ENCODE measurements at places on chromosomes 1 and 21.

DNA sequence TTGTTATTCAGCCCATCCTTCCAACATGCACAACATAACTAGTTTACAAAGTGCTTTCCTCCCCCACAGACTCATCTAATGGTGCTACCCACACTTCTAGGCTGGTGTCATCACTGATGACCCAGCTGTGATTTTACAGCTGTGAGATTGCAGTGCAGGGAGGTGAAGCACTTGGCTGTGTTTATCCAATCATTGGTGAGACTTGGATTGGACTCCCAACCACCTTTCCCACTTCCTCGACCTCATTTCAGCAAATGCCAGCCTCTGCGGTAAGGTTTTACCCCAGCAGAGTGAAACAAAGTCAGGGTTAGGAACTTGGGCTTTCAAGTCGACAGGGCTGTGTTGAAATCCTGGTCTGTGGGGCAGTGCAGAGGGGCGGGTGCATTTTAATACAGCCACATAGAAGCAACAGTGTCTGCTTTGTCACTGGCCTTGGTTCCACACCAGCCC is 22.1 kb downstream of the ECHDC2 start:
- no peak for DNase-seq

DNA sequence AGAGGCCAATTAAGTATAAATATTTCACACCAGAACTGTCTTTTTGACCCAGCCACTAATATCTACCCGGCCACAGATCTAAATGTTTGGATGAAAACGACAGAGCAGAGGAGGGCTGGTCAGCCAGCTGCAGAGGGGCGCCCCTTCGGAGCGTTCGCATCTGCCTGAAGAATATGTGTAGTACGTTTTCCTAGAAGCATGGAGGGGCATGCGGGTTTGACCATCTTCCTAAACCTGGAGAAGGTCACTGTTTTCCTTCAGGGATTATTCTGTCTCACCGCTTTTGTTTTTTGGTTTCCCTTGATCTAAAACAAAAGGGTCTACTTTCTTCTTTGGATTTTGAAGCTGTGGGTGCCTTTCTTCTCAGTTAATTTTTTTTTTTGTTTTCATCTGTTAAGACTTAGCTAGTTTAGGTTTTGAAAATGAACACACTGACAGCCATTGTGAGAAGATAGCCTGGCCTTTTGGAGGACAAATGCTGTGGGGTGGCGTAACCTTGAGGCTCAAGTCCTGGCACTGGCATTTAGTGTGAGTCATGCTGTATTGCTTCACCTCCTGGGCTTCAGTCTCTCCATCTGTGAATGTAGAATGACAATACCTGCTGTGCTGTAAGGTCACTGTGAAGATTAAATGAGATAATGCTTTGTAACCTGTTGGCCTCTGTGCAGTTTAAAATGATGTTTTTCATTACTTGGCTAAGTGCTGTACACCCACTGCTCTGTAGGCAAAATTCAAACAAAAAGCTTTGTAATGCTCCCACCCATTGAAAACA is 74.1 kb upstream of the IRF2BP2 start:
- peak; percentile 66 for DNase-seq

GRCh38 chr1:114015075-114015474 is 35.8 kb downstream of the OLFML3 start:
- DNase-seq = no peak

GRCh38 chr1:53739109-53739681 is at the start of gene GLIS1:
Gene GLIS1, minus strand, starts transcription at chr1:53739164. Its CDS starts 1,100 bp downstream, at chr1:53738064.
- DNase-seq = peak; percentile 91

- DNase-seq = no peak
Observed at GRCh38 chr1:154768456-154769125, 101.5 kb downstream of the KCNN3 start.

GRCh38 chr1:243605604-243606003 is 244.4 kb downstream of the AKT3 start:
- DNase-seq = no peak

DNA sequence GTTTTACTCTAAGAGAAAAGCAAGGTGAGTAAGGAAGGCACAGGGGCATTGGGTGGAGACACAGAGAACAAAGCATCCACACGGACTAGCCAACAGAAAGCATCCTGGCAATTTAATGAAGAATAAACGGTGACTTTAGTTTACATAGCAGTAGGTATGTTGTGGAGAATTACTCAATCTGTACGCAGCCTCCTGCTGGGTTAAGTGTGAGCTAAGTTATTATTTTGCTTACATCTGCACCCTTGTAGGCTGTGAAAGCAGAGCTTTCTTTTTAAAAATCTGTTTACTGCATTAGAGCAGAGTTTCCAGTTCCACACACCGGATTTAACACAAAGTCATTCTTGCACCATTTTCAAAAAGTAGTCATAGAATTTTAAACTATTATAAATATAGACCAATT is 144.5 kb downstream of the AKT3 start:
- DNase-seq = no peak

GRCh38 chr1:89945852-89946476 is 48.9 kb upstream of the ZNF326 start:
- peak; percentile 13 for DNase-seq

GRCh38 chr1:184494929-184495328 is 108.1 kb downstream of the C1orf21 start:
- no peak for DNase-seq

DNA sequence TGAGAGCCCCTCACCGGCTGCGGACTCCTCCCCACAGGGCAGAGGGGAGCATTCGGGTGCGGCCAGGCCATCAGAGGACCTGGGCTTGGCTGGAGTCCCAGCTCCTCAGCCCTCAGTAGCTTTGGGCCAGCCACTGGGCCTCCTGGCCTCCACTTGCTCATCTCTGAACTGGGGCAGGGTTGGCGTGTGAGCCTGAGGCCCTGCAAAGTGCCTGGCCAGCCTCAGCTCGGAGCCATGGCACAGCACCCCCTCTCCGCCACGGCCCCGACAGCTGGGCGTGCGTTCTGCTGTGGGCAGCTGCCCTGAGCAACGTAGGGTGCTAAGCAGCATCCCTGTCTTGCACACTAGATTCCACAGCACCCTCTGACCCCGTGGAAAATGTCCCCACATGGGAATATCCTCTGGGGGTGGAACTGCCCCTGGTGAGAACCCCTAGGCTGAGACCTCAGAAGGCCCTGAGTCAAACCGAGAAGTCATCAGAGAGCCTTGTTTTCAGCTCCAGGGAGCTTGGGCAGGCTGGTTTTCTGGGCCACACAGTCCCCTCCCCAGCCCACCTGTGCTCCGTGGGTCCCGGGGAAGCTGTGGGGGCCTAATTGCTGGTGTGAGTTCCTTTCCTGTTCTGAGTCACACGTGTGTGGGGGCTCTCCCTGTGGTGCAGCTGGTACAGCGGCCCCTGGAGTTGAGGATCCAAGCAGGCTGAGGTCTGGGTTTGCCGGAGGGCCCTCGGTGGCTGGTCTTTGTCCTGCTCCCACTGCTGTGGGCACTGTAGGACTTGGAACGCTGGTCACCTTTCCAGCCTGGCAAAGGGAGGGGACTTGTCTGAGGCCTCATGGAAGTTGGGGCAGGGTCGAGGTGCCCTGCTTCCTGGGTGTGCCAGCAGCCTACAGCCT is 24.5 kb downstream of the TP73 start:
- DNase-seq = no peak

GRCh38 chr1:119006406-119007279 is 18.5 kb upstream of the TBX15 start:
- DNase-seq = no peak

- DNase-seq = no peak
Observed at GRCh38 chr1:178004926-178005391, 35.1 kb upstream of the SEC16B start.

DNA sequence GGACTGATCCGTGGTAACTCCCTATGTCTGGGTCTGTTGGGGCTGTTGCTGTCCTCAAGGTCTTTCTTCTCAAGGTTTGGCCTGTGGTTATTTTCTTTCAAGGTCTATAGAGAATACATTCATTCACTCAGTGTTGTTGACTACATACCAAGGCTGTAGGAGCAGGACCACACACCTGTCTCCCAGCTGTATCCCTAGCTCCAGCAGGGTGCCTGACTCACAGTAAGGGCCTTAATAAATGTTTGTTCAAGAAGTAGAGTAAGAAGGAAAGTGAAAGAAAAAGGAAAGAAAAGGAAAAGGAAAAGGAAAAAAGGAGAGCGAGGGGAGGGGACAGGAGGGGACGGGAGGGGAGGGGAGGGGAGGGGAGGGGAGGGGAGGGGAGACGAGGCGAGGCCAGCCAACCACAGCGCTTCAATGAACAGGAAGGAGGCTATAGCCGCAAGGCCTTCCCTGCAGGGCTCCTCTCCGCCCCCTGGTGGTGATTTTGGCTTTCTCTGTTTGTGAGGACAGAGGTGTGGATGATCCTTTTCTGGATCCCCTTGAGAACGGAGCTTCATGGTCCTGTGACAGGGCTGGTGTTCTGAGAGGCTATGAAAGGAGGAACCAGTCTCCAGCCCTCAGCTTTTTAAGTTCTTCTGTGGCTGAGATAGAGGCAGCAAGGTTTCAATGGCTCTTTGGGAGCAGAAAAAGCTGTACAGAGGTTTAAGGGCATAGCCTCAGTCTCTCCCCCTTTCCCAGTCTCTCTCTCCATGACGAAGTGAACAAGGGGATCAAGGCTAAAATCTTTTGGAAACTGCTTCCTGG is 30.6 kb upstream of the LCE5A start:
- DNase-seq = peak; percentile 87

DNA sequence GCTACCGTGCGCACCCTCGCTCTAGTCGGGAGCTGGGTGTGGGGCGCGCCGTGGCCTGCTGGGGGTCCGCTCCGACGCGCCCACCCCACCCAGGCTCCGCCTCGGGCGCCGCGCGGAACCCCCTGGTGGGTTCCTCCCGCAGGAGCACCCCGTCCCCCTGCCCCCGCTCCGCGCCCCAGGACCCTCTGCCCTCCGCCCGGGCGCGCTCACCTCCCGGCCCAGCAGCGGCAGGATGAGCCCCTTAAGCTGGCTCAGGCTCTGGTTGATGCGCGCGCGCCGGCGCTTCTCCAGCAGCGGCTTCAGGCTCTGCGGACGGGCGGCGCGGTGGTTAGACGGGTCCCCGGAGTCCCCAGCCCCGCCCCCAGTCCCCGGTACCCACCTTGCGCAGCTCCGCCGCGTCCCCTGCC is 319 bp downstream of the HES2 start:
- no peak for DNase-seq

GRCh38 chr1:72530646-72531045 is 248.3 kb upstream of the NEGR1 start:
- no peak for DNase-seq

DNA sequence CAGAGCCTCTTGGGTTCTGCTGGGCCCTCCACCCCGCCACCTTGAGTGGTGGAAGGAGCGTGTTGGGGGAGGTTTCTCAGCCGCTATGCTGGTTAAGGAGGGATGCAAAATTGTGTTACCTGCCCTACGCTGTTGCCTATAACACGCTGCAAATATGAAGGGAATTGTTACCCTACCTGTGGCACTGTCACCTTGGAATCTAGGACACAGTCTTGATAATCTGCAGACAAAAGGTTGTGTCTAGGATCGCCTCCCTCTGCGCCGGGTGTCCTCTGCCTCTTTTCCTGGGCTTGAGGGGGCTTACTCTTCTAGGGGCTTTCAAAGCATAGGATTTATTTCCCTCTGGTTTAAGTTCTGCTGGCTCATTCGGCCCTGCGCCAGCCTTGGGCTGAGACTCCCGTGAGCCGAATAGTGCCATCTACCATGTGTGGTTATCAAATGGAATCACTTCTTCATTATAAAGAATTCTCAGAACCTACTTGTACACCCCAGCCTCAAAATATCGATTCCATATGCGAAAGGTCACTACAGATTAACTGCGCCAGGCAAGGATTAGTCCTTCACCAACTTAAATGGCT is 697 bp downstream of the SLC22A15 start:
- peak; percentile 2 for DNase-seq

DNA sequence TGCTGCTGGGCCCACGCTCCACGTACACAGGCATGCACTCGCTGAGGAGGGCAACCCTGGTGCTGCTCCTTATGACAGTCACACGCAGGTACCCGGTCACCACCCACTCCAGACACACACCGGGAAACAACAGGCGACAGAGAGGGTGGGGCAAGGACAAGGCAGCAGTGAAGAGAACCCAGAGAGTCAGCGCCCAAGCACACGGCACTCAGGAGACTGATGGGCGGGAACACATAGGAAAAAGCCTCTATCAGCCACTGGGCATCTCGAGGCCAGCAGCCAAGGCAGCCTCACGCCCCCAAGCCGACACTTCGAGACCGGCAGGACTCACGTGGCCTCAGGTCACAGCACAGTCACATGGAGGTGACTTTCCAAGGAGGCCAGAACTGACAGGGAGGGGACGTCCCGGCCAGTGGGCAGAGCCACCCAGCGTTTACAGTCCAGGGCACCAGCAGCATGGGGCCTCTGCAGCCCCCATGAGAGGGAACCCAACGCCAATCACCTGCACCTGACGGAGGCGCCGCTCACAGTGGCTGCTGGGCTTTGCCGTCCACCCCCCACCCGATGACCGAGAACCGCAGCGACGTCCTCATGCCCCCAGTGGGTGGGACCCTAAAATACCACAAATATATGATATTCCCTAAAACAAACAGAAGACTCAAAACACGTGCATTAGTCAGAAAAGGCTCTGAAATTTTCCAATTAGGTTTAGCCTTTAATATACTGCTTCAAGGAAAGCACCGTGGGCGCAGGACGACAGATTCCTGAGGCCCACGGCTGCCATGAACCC is 19.7 kb downstream of the PTTG1IP start:
- no peak for DNase-seq

DNA sequence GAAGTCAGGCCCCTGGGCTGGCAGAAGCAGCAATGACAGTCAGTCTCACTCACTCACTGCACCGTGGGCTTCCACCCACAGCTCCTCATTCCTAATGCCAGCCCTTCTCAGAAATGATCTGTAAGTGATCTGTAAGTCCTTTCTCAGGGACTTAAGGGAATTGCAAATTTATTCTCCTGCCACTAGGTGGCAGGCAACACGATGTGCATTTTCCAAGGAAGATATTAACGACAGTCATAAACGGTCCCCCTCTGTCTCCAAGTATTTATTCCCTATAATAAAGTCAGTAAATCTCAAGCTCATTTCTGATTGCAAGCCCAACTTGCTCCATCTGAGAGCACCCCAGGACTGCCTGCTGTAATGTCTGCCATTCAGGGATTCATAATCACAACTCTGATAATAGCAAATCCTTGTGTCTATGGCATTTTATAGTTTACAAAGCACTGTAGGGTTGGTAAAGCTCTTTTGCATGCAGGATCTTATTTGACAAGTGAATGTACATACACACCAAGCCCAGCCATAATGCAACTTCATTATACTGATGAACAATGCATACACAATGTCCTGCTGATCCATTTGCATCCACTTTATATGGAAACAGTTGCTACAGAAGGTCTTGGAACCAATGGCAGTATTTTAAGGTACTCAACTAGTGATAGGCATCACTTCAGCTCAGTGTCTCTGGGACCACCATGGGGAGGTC is 380.5 kb upstream of the CAMK1G start:
- DNase-seq = peak; percentile 43

GRCh38 chr1:209822706-209823105 is 5.1 kb upstream of the UTP25 start:
- no peak for DNase-seq

GRCh38 chr1:229643996-229644745 is 18.1 kb downstream of the URB2 start:
- DNase-seq = no peak

GRCh38 chr1:65687428-65688214 is 105.1 kb upstream of the PDE4B start:
- DNase-seq = peak; percentile 90
